Esophagus muscularis mucosa (tissue), 4 donors: ENCODE measurements at places on chromosomes 7 and 10. TPM values are rescaled to one million over a fixed set of nuclear protein-coding genes. Genes with fewer than 3 reads are reported as not detected.

HELLS gene
- 1.5 TPM for total RNA-seq

- H3K36me3 ChIP-seq = no peaks in the 10 kb centered on the region
- H3K27me3 ChIP-seq = no peaks in the 10 kb centered on the region
- no peak for DNase-seq
- no peak overlapping the region for H3K27ac ChIP-seq
Measured at GRCh38 chr10:118851062-118852035, 96.6 kb upstream of the CACUL1 start.

HYAL4 gene
- total RNA-seq = not detected

DNA sequence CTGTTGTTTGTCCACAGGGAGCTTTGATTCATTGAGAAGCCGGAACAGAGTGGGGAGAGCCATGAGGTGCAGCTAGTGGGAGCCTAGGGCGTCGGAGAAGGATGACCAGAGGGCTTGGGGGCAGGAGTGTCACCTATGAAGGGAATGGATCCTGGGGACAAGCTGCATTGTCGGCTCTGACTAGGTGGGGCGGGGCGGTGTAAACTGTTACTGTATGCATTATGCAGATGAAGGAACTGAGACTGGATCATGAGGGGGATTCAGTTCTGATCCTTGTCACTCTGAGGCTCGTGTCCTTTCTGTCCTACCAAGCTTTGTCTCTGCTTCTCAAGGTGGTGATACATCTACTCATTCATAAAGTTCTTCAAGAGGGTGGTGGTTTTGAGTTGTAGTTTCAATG lies 39.9 kb upstream of the MMD2 start:
- peaks cover 65% of the 10 kb centered on the region for H3K36me3 ChIP-seq
- DNase-seq = no peak
- no peaks in the 10 kb centered on the region for H3K27me3 ChIP-seq
- no peak overlapping the region for H3K27ac ChIP-seq

DNA sequence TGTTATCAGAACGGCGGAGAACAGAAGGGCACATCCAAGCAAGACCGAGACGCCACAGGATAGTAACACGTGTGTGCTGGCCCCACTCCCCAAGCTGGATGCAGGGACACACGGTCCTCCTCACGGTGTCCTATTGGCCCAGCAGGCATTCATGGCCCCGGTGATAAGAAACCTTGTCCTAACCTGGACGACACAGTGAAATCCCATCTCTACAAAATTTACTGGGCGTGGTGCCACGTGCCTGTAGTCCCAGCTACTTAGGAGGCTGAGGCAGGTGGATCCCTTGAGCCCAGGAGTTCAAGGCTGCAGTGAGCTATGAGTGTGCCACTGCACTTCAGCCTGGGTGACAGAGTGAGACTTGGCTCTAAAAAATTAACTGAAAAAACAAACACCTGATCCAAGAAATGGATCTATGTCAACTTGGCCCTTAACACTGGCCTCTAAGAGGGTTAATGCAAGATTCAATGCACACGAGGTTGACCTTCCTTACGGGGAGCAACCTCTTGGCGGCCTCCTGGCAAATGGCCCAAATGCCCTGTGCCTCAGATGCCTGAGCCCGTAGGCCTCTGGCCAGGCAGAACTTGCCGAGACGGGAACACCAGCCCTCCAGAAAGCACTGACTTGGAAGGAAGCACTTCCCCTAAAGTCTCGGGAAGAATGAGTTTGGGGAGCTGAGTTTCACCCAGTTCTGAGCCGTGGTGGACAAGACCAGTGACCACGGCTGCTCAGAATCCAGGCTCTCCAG lies 72.3 kb downstream of the ZRANB1 start:
- DNase-seq = no peak
- H3K4me1 ChIP-seq = peaks cover 75% of the 10 kb centered on the region
- no peak overlapping the region for H3K4me3 ChIP-seq
- H3K27me3 ChIP-seq = no peaks in the 10 kb centered on the region
- H3K27ac ChIP-seq = no peak overlapping the region

- H3K27ac ChIP-seq = no peak overlapping the region
- no peaks in the 10 kb centered on the region for H3K4me1 ChIP-seq
- no peaks in the 10 kb centered on the region for H3K36me3 ChIP-seq
- DNase-seq = no peak
Measured at GRCh38 chr10:35848412-35848811, 206.3 kb upstream of the FZD8 start.

GRCh38 chr10:17179002-17179401 lies 22.5 kb downstream of the TRDMT1 start:
- H3K4me3 ChIP-seq = no peak overlapping the region
- H3K27me3 ChIP-seq = no peaks in the 10 kb centered on the region
- H3K36me3 ChIP-seq = no peaks in the 10 kb centered on the region
- H3K27ac ChIP-seq = no peak overlapping the region
- H3K4me1 ChIP-seq = no peaks in the 10 kb centered on the region
- DNase-seq = no peak

GRCh38 chr7:16982640-16983350 lies 101.0 kb upstream of the AGR3 start:
- no peaks in the 10 kb centered on the region for H3K36me3 ChIP-seq
- no peak for DNase-seq
- H3K27ac ChIP-seq = no peak overlapping the region
- H3K27me3 ChIP-seq = no peaks in the 10 kb centered on the region
- no peak overlapping the region for H3K4me3 ChIP-seq
